ENCODE measurements at places on chromosomes 2 and 18. TPM values are rescaled to one million over a fixed set of nuclear protein-coding genes. Genes with fewer than 3 reads are reported as not detected.

Gene ERMN
- total RNA-seq: 0.10 TPM

Gene SERPINB12
- total RNA-seq: 64.6 TPM

Gene EVA1A
- 10.7 TPM for total RNA-seq

Gene PIKFYVE
- total RNA-seq: 33.3 TPM

Gene RSAD2
- total RNA-seq: 5.1 TPM

Gene CD302
- 27.5 TPM for total RNA-seq

Gene VWA3B
- total RNA-seq: not detected

Gene IL37
- 2.0 TPM for total RNA-seq

Gene CYRIA
- 9.3 TPM for total RNA-seq

Gene ANKRD30BL
- 1.4 TPM for total RNA-seq

Gene LIPG
- 8.1 TPM for total RNA-seq

Gene ACVR2A
- 52.9 TPM for total RNA-seq

Gene CD8B2
- 0.10 TPM for total RNA-seq

Gene SLC8A1
- total RNA-seq: 35.5 TPM

Gene ANTXR1
- total RNA-seq: 110 TPM

Gene ZSWIM2
- total RNA-seq: not detected

Gene EFHD1
- 2.7 TPM for total RNA-seq

Gene NTSR2
- total RNA-seq: 0.10 TPM

Gene GAL3ST2
- 0.30 TPM for total RNA-seq

Gene C2orf80
- not detected for total RNA-seq

Gene GULP1
- 56.8 TPM for total RNA-seq

Gene IL1RL1
- 8.7 TPM for total RNA-seq

Gene CSRNP3
- total RNA-seq: 5.5 TPM

Gene ZNF892
- 5.8 TPM for total RNA-seq

Gene DLGAP1
- 5.3 TPM for total RNA-seq

Gene TUBA3E
- total RNA-seq: not detected

Gene TBR1
- total RNA-seq: 0.30 TPM

Gene KCNE4
- total RNA-seq: 5.4 TPM

Gene CD8A
- total RNA-seq: not detected

Gene SMPD4
- 18.1 TPM for total RNA-seq

Gene FAM161A
- 6.4 TPM for total RNA-seq

Gene SLC9A2
- total RNA-seq: 6.8 TPM

Gene CFAP65
- total RNA-seq: not detected

Gene USP14
- 29.7 TPM for total RNA-seq

Gene SULT1C2
- 1.5 TPM for total RNA-seq

Gene ANKRD30B
- 0.20 TPM for total RNA-seq

Gene LRATD1
- total RNA-seq: 27.8 TPM

Gene PDE11A
- 0.39 TPM for total RNA-seq

Gene TTN
- 385 TPM for total RNA-seq

Gene NEU2
- 1.4 TPM for total RNA-seq

Gene PRSS56
- not detected for total RNA-seq

Gene LCT
- total RNA-seq: under 0.01 TPM

Gene SLC35G4
- not detected for total RNA-seq

Gene TMSB10
- total RNA-seq: 2,067 TPM

Gene RAB3GAP1
- total RNA-seq: 60.8 TPM

Gene IL1R1
- total RNA-seq: 20.3 TPM

Gene NGEF
- total RNA-seq: 3.9 TPM

Gene SLC5A7
- total RNA-seq: 0.10 TPM

Gene CTAGE1
- total RNA-seq: not detected

Gene PAIP2B
- total RNA-seq: 14.3 TPM

Gene OTOF
- total RNA-seq: 0.69 TPM

Data from skin of body (tissue), 3 donors.